ENCODE measurements at places on chromosomes 1 and 21.

GRCh38 chr1:230509281-230509977, 83.3 kb upstream of the PGBD5 start:
- no peak for DNase-seq

DNA sequence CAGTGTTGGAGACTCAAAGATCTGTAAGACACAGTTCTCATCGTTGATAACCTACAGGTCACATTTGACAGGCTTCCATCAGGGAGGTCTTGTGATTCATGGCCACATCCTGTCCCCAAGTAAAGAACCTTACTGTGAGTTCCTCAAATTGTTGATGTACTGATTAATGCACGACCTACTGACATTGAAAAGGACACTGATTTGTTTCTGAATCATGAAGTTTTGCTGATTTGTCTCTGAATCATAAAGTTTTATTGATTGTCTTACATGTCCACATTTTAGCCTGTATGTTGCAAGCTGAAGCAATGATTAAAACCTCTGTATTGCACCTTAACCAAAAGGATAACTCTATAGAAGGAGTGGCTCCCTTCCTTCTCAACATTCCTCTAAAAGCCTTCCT, 476.3 kb upstream of the RUNX1 start:
- no peak for DNase-seq

DNA sequence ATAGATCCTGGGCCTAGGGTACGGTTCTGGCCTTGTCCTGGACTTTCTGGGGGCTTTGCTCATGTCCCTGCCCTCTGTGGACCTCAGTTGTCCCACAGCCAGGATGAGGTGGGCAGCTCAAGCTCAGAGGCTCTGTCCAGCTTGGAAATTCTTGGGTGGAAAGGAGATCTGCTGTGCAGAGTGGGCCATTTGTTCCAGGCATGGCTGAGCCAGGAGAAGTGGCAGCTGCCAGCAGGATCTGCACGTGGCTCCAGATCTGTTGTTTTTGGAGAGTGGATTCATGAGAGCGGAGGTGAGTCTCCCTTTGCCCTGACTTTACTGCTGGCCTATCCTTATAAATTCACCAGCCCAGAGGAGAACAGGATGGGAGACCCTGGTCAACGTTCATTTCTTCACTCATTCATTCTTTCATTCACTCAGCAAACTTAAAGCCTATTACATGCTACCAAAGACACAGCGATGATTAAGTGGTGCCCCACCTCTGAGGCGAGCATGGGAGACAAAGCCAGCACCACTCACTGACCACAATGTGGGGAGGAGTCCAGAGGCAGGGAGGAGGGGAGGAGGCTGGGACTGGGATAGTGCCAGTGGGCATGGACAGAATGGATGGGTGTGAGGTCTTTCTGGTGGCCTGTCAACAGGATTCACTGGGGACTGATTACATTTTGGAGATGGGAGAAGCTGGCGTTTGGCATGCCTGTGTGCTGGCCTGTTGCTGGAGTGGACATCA, 205.1 kb downstream of the TRABD2B start:
- no peak for DNase-seq

DNA sequence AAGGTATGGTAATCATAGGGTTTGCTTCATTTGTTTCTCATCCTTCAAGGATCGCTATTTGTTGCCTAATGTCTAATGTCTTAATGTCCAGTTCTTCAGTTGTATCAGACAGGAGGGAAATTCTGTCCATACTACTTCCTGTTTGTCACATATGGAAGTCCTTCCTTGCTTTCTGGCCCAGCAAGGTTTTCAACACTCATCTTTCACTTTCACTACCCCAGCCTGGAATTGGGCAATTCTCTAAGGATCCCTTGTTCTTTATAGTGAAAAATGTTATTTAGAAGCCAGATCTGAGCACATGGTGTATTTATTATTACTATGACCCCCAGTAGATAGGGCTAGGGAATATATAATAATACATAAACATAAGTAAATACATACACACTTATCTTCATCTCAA, 50.6 kb upstream of the SLC35A3 start:
- no peak for DNase-seq

DNA sequence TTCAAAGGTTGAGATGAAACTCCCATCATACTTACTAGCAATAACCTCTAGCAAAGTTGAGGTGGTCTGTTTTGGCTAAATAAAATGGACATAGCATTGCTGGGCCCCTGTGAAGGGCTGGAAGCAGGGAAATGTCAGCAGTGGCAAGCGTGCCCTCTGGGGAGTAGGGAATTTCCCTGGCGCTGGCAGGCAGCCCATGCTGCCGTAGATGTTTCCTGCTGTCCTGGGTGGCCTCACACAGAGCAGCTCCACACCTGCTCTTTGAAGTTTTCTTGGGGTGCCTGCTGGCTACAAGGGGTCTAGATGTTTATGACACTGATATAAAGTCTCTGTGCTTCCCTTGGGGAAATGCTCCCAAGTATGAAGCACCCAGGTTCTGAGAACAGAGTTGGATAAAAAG, 30.2 kb downstream of the ADARB1 start:
- DNase-seq = no peak

GRCh38 chr1:67726224-67726623, 41.2 kb downstream of the GADD45A start:
- no peak for DNase-seq

GRCh38 chr1:41504114-41505035, 19.9 kb upstream of the EDN2 start:
- no peak for DNase-seq

DNA sequence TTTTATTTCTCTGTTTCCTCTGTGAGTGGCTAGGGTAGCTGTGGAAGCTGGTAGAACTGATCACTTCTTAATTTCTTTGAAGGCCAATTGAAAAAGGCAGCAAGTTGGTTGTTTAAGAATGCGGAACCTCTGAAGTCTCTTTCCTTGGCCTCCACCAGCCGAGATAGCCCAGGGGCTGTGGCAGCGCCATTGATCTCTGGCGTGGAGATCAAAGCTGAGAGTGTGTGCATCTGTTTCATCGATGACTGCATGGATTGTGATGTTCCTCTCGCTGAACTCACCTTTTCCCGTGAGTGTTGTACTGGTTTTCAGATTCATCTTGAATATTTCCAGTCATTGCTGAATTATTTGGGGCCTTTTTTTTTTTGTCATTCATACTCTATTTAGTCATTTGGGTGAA, 97.7 kb downstream of the VPS13D start:
- no peak for DNase-seq

DNA sequence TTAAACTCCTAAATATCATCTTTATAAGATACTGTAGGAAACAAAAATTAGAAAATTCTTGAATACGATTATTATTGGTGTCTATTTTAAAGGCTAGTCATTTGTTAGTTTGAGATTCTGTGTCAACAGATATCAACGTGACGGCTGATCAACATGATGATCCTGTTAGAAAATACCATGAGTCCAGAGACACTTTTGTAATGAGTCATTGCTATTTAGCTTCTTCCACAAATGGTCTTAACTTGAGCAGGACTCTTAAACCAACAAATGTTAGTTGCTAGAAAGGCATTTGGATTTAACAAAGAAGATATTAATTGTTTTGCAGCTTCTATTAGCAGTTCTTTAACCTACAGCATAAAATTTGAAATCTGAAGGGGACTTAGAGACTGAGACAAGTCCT, 131.2 kb downstream of the TGFB2 start:
- DNase-seq = no peak

All from activated T-cell treated with anti-CD3 and anti-CD28 coated beads for 4 hours (primary cell).